CD4-positive, alpha-beta T cell treated with Interleukin-17A for 1 hour (primary cell): ENCODE measurements at places on chromosomes 7 and 10.

DNA sequence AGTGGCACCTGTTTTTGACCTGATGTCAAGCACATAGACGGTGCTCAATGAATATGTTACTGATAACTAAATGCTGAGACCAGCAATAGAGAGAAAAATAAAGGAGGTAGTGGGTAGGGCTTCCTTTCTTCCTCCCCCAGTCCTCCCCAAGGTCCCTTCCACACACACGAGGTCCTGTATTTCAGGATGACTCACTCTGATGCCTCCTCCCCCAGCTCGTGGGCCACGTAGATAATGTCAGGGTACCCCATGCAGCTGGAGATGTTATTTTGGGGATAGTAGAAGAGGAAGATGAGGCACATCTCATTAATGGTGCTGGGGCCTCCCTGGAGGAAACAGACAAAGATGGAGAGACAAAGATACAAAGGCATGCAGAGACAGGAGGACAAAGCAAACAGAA, 17.3 kb downstream of the PRSS58 start:
- no peak for DNase-seq

GRCh38 chr7:22762866-22763265, 35.9 kb downstream of the IL6 start:
- DNase-seq = no peak

DNA sequence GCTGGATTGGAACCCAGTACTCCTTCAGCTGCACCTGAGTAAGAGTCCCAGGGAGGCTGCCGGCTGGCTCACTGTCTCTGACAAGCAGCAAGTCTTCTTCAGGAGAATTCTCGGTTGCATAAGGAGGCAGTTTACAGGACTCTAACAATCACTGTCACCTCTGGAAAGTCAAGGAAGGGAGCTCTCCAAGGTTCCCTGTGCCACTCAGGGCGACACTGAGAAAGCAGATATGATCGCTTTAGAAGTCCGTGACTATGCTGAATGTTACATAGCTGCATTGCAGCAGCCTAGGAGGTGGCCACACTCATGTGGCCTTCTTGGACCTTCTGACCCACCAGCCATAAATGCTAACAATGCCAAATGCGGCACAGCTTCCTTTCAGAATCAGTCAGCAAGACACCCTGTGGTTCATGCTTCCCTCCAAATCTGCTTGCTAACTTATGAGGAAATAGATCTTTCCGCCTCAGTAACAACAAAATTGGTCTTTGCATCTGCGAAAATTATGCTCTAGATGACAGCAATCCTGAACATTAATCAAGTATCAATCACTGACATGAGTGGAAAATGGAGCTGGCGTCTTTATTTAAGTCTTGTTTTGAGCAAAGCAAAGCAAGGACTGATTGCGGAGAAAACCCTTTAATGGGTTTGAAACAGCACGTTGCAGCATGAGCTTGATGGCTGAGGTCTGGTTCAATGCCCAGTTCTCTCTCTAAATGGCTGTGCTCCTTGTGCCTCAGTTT, 132.9 kb downstream of the ATXN7L1 start:
- DNase-seq = no peak

DNA sequence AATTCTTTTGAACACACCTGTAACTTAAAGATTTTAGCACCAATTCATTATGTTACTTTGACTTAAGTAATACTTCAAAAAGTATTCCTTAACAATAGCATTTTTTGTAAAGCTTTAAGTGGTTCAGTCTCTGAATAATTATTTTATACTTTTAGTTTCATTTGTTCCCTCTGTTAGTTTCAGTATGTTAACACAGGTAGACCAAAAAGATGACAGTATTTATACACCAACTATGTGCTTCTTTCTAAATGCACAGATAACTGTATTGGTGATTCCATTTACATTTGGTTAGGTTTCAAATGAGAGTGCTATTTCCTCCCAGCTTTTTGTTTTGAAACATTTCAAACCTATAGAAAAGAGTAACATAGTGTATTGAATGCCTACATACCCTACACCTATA, 14.0 kb downstream of the RALA start:
- no peak for DNase-seq

GRCh38 chr7:72405418-72405817, 6.7 kb downstream of the CALN1 start:
- peak; percentile 29 for DNase-seq

DNA sequence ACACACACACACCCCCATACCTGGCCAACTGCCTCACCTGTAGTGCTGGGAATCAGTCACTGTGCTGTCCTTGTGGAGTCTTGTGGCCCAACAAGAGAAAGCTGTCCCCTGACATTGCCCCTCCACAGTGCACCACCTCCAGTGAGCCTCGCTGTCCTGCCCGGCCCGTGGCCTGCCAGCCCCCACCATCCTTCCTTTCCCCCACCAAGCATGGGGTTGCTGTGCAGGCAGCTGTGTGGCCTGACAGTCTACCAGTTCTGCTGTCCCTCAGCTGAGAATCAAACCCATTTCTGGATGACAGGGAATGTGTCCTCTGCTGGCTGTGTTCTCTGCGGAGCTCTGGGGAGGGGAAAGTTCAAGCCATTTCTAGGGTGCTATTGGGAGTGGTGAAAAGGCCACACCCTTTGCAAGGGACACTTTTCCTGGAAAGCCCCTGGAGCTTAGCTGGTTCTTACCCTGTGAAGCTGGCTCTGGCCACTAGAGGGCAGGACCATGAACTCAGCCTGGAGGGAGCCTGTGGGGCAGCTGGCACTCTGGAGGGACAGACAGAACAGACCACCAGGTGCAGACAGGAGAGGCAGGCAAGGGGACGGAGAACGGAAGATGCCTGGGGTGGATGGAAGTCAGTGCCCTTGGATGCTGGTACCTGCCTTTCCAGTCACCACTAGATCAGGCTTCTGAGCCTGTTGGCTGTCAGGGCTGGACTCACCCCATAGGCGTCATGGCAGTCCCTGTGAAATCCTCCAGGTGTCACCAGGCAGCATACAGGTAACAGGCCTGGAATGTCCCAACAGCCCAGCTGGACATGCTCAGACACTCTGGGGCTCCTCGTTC, 10.5 kb upstream of the MTPAP start:
- DNase-seq = peak; percentile 65

DNA sequence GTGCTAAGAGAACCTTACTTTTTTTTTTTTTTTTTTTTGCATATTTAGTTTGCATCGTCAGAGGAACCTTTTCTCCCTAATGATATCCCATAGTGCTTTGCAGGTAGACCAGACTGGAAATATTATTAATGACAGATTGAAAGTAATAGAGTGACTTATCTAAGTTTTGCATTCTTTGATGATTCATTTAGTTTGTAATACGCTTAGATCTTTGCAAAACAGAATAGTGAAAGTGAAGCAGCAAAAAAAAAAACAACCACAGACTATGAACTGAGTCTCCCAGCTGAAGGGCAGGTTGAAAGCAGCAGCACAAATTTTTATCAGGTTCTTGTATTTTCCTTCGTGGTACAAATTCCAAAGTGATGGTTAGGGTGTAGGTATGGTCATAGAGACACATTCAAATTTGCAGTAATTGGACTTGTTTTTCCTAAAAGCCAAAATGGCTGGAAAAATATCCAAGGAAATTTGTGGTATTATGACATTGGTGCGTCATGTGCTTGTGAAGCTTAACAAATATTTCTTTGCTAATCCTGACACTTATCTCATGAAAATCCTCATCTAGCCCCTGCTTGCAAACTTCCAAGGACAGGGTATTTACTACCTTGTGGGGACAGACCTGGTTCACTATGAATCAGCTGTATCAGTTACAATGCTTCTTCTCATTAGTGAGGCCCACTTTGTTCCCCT, 81.8 kb upstream of the CREB5 start:
- peak; percentile 7 for DNase-seq

DNA sequence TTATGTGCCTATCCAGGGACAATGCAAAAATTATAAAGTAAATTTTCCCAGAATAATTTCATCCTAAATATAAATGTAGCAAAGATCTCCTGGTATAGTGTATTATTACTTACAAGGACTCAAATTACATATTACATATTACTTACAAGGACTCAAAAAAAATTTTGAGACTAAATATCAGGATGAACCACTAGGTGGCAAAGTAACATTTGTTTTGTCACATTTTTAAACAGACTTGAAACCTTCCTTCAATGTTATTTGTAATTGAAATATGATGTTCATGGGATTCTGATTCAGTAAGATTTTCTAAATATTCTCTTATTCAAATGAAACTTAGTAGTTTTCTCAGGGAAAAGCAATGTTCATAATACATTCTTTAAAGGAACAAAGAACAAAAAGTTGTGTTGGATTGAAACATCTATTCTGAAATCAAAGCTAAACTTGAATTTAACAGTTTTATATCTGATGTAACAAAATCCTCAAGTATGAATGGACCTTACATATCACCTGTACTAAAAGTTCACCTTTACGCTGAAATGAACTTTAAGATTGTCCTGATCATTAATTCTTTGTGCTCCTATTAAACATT, 74.3 kb upstream of the GNAI1 start:
- DNase-seq = peak; percentile 3

DNA sequence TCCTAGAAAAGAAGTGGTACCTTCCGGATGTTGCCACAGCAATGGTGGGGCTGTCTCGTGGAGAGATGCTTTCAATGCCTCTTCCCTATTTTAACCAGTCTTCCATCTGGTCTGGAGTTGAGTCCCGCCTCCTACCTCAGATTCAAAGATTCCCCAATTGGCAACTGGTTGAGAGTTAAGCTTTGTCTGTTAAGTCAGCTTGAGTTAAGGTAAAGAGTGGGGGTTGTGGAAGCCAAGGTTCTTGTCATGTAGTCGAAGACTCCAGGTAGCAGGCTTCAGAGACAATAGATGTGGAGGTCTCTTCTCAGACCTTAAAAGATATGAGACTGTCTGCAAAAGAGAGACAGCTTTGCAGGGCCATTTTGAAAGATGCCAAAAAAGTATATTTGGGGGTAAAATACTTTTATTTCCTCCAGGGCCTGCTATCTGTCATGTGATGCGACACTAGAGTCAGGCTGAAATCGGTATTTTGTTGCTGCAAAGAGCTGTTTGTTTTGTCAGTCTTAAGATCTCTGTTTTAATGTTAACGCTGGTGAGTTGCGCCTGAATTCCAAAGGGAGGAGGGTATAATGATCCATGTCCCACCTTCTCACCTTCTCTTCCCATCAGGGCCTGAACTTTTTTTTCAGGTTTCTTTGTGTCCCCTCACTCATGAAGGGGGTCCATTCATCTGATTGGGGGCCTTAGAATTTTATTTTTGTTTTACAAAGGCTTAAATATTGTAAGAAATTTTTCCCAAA, 40.4 kb upstream of the SCIN start:
- DNase-seq = no peak

DNA sequence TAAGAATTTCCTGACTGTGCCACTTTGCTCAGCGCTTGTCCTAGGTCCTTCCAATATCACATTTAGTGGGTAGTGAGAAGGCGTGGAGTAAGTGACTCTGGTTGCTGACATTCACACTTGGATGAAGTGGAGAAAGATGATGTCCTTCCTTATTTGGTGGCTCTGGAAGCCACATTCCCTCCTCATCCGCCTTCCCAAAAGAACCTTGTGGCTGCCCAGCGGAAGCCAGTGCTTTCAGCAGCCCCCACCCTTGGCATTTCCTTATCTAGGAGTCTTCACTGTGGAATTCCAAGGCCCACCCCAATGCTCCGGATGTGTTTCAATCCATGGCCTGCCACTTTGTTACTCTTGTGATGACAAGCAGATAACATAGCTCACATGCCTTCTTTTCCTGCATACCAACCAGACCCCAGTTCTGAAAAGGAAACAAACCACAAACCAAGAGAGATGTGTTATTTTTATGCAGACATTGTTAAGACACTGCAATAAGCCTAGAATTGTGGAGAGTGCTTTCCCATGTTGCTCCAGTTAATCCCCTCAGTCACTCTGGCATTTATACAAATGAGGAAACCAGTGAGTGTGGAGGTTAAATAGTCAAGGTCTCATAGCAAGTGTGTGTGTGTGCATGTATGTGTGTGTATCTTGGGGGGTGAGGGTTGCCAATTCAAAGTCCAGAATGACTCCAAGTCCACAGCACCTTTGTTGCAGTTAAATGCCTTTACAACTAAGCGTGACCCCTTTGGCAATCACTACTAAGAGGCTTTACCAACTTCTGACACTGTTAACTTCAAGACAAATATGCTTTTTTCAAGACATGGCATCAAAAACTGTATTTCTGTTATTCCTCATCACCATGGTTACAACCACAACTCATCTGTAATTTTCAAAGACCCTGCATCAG, 10.3 kb upstream of the ANKRD1 start:
- no peak for DNase-seq

DNA sequence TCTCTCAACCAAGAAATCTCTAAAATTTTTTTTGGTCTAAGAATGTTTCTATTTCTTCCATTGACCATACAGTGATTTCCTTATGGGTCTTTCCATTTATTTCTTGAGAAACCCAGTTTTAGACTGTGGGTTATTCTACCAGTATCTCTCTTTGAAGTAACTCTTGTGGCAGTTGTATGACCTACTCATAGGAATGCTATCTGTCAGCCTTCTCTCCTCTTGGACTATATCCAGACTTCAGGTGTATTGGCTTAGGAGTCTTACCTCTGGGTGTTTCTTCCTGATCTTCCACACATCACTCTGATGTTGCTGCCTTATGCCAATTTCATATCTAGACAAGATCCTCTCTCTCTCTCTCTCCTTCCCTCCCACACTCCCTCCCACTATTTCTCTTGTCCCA, 178.1 kb downstream of the BMPER start:
- DNase-seq = no peak

- DNase-seq = peak; percentile 66
These were observed 1.5 kb upstream of the GRIFIN start for GRCh38 chr7:2477447-2478398.

DNA sequence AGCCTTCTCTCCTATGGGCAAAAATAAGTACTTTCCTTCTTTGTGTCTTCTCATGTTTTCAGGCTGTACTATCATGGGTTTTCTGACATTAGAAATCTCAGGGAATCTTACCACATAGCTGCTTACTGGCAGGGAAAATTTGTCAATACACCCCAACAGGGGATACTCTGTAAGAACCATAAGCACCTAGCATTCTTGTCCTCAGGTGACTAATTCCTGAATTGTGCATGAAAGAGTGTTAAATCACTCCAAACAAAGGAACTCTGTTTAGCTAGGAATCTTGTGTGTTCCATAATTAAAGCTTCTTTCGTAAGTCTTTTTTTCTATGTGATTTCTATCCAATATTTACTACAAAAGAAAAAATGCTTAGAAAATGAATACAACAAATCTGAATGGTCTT, 206.7 kb upstream of the POT1 start:
- no peak for DNase-seq

GRCh38 chr7:11192506-11192905, 218.8 kb downstream of the PHF14 start:
- no peak for DNase-seq

- no peak for DNase-seq
These were observed 141.4 kb upstream of the PRKCQ start for GRCh38 chr10:6721480-6721879.

DNA sequence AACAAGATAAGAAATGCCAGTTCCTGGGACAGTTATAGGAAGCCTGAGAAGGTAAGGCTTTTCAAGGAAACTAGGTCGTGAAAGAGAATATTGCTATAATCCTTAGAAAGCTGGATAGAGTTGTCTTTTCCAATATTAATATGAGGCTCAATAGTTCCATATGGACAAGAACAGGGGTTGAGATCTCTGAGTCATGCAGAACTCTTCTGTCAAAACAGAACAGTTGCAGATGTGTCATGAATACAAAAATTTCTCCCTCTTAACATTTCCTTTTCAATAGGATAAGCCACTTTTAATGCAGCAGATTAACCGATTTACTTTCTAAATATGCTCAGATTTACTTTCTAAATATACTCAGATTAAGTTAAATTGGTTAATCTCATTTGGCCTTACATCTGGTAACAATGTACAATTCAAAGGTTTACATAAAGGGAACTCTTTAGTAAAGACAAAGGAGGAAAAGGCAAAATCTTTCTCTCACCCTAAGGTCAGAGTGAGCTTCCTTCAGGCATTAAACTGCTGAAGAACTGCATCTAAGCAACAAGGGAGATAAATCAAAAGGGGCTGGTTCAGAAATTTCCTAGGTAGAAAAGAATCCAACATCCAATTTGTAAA, 104.7 kb upstream of the PCDH15 start:
- DNase-seq = no peak
